ENCODE measurements at places on chromosomes 11 and 22.

- DNase-seq, result peak; percentile 70
Measured at GRCh38 chr11:127105593-127106541, 105.3 kb upstream of the KIRREL3 start.

GRCh38 chr11:17634776-17635550 is 84.4 kb upstream of the MYOD1 start:
- no peak for DNase-seq

- no peak for DNase-seq
Measured at GRCh38 chr11:27991736-27992135, 116.2 kb downstream of the KIF18A start.

GRCh38 chr11:128492903-128493569 is 94.3 kb downstream of the ETS1 start:
- DNase-seq, result no peak
